ENCODE measurements at places on chromosomes 12 and 14.

DNA sequence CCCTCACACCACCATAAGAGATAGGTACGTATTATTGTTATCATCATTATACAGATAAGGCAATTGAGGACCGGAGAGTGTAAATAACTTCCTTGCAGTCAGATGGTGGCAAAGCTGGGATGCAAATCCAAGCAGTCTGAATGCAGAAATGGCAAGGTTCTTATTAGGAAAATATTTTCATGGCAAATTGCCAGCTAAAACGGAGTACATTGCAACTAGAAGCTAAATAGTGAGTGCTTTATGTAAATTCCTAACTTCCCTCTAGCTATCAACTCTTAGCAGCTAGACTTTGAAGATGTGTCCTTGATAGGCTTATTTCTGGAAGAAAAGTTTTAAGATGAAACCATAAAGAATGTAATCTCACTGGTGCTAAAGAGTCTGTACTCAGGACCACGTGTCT, 323.9 kb upstream of the DIO2 start:
- no peaks in the 10 kb centered on the region for H3K4me1 ChIP-seq
- DNase-seq, result no peak
- H3K27me3 ChIP-seq, result no peaks in the 10 kb centered on the region
- peaks cover 2% of the 10 kb centered on the region for H3K36me3 ChIP-seq
- no peak overlapping the region for H3K4me3 ChIP-seq
- no peak overlapping the region for H3K27ac ChIP-seq

DNA sequence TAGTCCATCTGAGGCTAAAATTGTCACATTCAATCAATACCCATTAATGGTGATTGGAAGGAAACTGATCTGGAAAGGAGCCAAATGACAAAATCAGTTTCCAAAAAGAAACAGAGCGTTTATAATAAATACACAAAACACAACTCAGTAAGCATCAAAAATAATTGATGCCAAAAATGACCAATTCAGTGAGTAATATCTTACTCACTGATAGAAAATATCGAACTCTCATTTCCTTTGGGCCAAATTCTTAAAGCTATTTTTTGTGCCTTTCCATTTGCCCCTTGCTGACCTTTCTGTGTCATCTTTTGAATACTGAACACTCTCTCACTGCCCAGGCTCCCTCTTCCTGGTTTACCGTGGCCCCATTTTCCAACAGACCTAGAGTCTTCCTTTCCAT, 22.5 kb upstream of the ATP2B1 start:
- H3K27ac ChIP-seq, result no peak overlapping the region
- no peaks in the 10 kb centered on the region for H3K36me3 ChIP-seq
- H3K27me3 ChIP-seq, result no peaks in the 10 kb centered on the region
- H3K4me1 ChIP-seq, result peaks cover 37% of the 10 kb centered on the region

- no peaks in the 10 kb centered on the region for H3K36me3 ChIP-seq
- H3K27me3 ChIP-seq, result no peaks in the 10 kb centered on the region
- H3K4me1 ChIP-seq, result no peaks in the 10 kb centered on the region
- DNase-seq, result peak; percentile 26
- H3K4me3 ChIP-seq, result no peak overlapping the region
Measured at GRCh38 chr12:66269757-66270383, 32.4 kb upstream of the HELB start.

DNA sequence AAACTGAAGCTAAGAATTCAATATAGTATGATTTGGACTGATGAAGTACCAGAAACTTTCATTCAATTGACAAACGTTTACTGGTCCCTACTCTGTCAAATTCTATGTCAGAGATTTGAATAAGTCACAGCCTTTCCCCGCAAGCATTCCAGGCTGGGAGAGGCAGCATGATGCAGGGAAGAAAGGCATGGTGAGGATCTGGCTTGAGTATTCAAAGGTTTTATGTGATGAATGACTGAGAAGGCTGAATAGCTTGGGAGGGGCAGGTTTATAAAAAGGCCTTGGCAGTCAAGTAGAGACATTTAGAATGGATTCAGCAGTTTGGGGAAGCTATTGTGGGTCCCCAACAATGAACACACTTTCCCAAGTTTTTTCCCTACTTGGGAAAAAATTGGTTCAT, 431.8 kb downstream of the DPF3 start:
- H3K27ac ChIP-seq, result no peak overlapping the region
- no peaks in the 10 kb centered on the region for H3K36me3 ChIP-seq
- no peaks in the 10 kb centered on the region for H3K4me1 ChIP-seq
- no peaks in the 10 kb centered on the region for H3K27me3 ChIP-seq

DNA sequence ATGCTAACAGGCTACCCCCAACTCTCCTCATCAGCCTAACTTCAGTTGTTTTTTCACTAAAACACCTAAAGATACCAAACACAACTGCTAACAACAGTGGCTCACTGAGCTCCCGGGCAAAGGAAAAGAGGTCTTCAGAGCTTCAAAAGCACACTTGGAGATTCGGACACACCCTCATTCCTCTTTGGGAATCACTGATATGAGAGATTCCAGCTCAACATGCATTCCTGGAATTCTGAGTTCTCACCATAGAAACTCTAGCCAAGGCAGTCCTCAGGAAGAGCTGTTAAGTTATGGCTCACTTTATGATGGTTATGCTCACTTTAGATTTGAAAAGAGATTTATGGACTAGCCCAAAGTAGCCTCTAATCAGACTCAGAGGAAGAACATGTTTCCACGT, 40.1 kb downstream of the STXBP6 start:
- no peak overlapping the region for H3K27ac ChIP-seq
- DNase-seq, result no peak
- H3K36me3 ChIP-seq, result no peaks in the 10 kb centered on the region
- H3K4me3 ChIP-seq, result no peak overlapping the region
- H3K27me3 ChIP-seq, result no peaks in the 10 kb centered on the region

GRCh38 chr12:3905664-3906063, 32.5 kb upstream of the PARP11 start:
- no peak for DNase-seq
- no peaks in the 10 kb centered on the region for H3K36me3 ChIP-seq
- peaks cover 3% of the 10 kb centered on the region for H3K27me3 ChIP-seq
- no peaks in the 10 kb centered on the region for H3K4me1 ChIP-seq
- H3K27ac ChIP-seq, result no peak overlapping the region

- no peaks in the 10 kb centered on the region for H3K36me3 ChIP-seq
- no peaks in the 10 kb centered on the region for H3K27me3 ChIP-seq
- no peaks in the 10 kb centered on the region for H3K4me1 ChIP-seq
- H3K27ac ChIP-seq, result no peak overlapping the region
Measured at GRCh38 chr14:53002576-53002975, 51.7 kb upstream of the FERMT2 start.

GRCh38 chr14:34699873-34700621, 14.3 kb downstream of the CFL2 start:
- H3K27me3 ChIP-seq, result no peaks in the 10 kb centered on the region
- no peak for DNase-seq
- no peak overlapping the region for H3K27ac ChIP-seq
- no peak overlapping the region for H3K4me3 ChIP-seq

- peak; percentile 16 for DNase-seq
- H3K4me1 ChIP-seq, result no peaks in the 10 kb centered on the region
- H3K27ac ChIP-seq, result no peak overlapping the region
- H3K27me3 ChIP-seq, result peaks cover 8% of the 10 kb centered on the region
- H3K4me3 ChIP-seq, result no peak overlapping the region
Measured at GRCh38 chr14:105830171-105830570, 303.8 kb downstream of the TMEM121 start.

DNA sequence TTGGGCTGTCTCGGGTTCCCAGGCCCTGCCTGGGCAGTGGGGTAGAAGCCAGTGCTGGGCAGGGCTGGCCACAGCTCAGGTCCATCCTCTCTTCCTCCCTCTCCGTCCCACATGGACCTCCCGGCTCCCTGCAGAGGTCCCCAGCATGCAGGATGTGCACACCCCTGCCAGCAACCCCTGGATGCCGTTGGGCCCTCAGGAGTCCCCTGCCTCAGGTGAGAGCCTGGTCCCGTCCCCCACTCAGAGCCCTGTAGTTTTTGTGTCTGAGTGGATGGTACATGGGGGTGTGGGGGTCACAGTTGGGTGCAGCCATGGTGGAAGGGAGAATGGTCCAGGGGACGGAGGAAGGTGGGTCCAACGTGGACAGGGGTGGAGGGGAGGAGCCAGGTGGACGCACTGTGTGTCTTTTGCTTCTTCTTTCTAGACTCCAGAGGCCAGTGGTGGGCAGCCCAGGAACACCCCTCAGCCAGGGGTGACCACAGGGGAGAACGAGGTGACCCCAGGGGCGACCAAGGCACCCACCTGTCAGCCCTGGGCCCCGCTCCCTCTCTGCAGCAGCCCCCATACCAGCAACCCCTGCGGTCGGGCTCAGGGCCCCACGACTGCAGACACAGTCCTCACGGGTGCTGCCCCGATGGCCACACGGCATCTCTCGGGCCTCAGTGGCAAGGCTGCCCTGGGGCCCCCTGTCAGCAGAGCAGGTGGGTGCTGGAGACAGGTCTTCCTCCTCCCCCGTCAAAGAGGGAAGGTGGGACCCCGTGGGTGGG, 21.7 kb downstream of the PAPLN start:
- no peak overlapping the region for H3K27ac ChIP-seq
- H3K4me3 ChIP-seq, result no peak overlapping the region
- no peak for DNase-seq
- no peaks in the 10 kb centered on the region for H3K4me1 ChIP-seq
- H3K27me3 ChIP-seq, result no peaks in the 10 kb centered on the region

- H3K4me1 ChIP-seq, result peaks cover 20% of the 10 kb centered on the region
- H3K36me3 ChIP-seq, result peaks cover 63% of the 10 kb centered on the region
- H3K4me3 ChIP-seq, result no peak overlapping the region
- H3K27ac ChIP-seq, result no peak overlapping the region
- DNase-seq, result no peak
- no peaks in the 10 kb centered on the region for H3K27me3 ChIP-seq
Measured at GRCh38 chr12:67662910-67663538, 14.5 kb downstream of the DYRK2 start.

DNA sequence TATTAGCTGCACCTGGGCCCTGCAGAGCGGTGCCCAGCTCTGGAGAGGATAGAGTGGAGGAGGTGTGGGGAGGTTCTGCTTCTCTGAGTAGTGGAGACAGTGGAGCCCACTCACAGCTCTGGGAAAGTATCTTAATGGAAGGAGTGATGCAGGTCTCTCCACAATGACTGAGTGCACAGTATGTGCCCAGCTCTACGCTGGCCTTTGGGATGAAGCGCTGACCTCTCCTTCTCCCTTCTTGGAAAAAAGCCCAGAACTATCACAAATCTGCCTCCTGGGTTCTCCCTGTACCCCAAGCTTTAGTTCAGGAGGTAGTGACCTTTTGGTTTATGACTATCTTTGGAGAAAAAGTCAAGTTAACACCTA, 495 bp upstream of the KRT3 start:
- no peaks in the 10 kb centered on the region for H3K36me3 ChIP-seq
- H3K4me1 ChIP-seq, result no peaks in the 10 kb centered on the region
- no peaks in the 10 kb centered on the region for H3K27me3 ChIP-seq
- no peak overlapping the region for H3K27ac ChIP-seq
- no peak overlapping the region for H3K4me3 ChIP-seq

DNA sequence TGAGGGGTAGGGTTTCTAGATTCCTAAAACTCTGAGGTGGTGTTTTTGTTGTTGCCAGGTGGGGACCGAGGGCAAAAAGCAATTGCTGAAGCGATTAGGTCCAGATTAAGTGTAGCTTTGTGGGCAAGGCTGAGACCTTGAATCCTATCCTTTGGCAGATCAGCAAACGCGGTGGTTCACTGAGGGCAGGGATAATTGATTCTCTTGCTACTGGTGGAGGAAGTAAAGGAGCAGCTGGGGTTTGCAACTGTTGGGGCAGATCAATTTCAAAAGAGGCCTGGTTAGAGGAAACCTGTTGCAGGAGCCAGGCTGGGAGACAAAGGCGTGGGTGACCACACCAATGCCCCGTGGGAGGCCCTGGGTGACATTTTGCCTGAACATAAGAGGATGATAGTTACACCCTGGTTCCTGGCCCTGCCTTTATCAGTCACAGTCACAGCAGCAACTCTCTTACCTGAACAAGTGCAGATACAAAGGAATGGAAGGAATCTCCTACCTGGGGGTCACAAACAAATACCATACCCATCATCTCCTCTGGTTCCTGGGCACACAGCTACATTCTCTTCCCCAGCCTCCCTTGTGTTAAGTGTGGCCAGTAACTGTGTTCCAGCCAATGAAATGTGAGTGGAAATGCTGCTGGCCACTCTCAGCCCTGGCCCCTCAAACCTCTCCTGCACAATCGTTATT, 43.3 kb upstream of the RASSF3 start:
- DNase-seq, result no peak
- no peak overlapping the region for H3K27ac ChIP-seq
- H3K4me3 ChIP-seq, result no peak overlapping the region
- no peaks in the 10 kb centered on the region for H3K36me3 ChIP-seq
- H3K4me1 ChIP-seq, result peaks cover 7% of the 10 kb centered on the region

Measured in DND-41 (cell line).